ENCODE measurements at places on chromosomes 1 and 21.

DNA sequence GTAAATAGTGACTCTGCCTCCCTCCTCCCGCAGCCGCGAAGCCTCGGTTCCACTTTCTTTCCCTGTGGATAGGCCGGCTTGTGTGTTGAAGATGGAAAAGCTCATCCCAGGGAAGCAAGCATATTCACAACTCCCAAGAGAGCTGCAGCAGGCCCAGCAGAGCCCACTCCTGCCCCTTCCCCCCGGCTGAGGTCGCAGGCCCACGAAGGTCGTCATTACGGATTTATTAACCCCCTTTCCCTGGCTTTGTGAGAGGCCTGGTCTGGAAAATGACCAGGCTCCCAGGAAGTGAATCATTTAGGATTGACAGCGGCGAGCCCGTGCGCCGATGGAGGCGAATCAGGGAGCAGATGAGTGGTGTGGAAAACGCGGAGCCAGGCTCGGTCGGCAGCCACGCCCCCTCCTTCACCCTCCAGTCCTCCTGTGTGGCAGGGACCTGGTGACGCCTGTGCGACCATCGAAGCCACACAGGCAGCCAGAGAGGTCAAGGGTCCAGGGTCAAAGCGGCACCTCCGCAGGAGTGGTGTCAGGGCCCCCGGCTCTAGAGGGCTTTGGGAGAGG, 93.4 kb downstream of the PRDM16 start:
- no peak for DNase-seq

GRCh38 chr1:87806379-87807094, 477.9 kb downstream of the LMO4 start:
- DNase-seq: no peak

GRCh38 chr1:12109901-12110300, 46.8 kb downstream of the TNFRSF8 start:
- DNase-seq: no peak

DNA sequence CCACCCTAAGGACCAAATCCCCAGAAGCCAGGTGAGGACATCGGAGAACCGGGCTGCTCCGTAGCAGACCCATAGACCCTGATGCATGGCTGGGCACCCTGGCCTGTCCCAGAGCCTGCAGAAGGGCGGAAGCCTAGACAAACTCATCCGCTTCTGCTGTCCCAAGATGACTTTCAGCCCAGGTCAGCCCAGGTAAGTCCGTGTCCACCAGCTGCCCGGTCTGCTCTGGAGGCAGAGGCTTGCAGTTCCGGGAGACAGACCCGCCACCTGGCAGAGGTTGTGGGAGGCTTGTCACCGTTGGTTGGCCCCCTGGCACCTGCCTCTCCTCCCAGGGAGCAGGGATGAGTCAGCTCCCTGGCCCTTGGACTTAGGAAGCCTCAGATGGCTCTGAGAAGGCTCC, 22.8 kb upstream of the POFUT2 start:
- no peak for DNase-seq

GRCh38 chr1:214154596-214155292, 126.2 kb upstream of the SMYD2 start:
- no peak for DNase-seq

DNA sequence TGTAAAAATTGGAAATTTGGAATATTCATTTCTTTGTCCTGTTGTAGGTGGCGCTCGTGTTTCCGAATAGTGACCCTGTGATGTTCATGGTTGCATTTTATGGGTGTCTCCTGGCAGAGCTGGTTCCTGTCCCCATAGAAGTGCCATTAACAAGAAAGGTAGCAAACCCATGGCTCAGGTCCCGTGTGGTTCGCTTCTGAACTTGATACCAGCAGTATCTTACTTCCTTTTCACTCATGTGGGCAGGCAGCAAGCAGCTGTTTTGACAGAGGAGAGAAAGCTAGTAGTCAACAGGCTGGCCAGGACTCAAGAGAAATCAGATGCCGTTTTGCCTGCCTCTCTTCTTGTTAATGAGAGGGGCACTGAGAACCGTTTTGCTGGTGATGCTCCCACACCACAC, 72.8 kb downstream of the S100B start:
- no peak for DNase-seq

- DNase-seq: no peak
Observed at GRCh38 chr1:1282998-1283397, 2.8 kb downstream of the SCNN1D start.

DNA sequence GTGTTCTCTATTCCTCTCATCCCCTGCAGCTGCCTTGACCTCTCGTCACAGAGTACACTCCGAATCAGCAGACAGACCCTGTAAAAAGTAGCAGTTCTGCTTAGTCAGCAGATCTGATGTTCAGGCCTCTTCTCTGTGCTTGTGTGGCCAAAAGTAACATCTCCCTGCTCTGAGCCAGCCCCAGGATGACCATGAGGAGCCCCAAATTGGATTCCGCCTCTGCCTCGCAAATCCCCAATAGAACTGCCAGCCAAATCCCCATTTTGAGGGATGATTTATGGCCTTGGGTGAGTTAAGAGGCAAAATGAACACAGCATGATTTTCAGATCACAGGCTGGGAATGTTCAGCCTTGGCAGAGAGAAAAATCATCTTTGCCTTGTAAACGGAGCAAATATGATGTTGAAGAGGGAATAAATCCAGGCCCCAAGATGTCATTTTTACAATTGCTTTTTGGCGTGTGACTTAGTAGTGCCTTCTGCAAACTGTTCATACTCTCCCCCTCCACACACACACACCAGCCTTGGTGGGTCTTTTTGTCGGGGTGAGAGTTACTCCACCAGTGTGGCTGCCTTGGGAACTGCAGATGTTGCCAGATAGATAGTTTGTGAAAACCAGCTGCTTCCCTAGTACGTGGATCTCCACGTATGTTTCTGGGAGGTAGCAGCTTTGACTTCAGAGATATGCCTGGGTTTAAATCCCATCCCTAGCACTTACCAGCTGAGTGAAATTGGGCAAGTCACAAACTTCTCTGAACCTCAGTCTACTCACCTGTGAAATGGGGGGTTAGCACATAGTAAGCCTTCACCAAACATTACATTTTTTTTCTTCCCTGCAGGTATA, 77.8 kb downstream of the MAN1C1 start:
- no peak for DNase-seq

GRCh38 chr1:66206563-66207144, 327.3 kb upstream of the SGIP1 start:
- DNase-seq: no peak

- no peak for DNase-seq
Observed at GRCh38 chr1:63448731-63449246, 74.2 kb downstream of the ITGB3BP start.

- no peak for DNase-seq
Observed at GRCh38 chr21:28993293-28993629, 584 bp upstream of the LTN1 start.

DNA sequence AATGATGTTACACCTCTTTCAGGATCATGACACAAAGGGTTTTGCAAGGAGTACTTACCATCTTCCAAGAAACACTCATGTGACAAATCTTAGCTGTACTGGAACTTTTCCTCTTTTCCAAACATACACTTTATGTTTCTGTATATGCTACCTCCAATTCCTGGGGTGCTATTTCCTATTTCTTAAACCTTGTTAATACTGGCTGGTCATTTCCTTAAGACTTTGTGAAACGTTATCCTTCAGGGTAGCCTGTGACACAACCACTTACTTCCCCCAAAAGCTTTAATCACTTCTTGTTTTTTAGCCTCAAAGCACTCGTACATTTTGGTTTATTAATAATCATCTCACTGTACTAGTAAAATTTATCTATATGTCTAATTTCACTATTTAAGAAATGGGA, 39.4 kb downstream of the OR10Z1 start:
- DNase-seq: no peak

DNA sequence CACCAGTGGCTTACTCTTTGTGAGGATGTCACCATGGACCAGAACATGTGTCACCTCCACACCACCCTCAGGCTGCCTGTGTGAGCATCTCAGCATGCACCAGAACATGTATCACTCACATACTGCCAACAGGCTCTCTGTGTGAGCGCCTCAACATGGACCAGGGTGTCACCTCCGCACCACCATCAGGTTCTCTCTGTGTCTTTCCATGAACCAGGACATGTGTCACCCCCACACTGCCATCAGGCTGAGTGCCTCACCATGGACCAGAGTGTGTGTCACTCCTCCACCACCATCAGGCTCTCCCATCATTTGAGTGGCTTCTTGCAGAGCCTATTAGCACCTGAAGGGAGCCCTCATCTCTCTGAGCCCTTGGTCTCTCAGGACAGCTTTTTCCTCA, 125.2 kb downstream of the ZNF648 start:
- DNase-seq: no peak

GRCh38 chr1:61740751-61741700, 1.3 kb upstream of the PATJ start:
- DNase-seq: no peak

- no peak for DNase-seq
Observed at GRCh38 chr1:207424570-207425131, 29.5 kb upstream of the CR2 start.

DNA sequence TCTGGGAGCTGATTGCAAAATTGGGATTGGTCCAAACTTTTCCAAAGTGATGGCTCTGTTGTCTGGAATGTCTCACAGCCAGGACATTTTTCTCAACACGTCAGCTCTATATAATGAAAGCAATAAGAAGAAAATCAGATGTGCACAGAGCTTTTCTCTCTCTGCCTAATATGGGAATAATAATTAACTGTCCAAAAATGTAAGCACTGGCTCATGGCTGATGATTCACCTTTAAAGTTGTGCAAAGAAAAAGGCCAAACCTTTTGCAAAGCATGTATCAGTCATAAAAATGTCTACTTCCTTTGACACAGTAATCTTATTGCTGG, 30.4 kb downstream of the ZNF281 start:
- no peak for DNase-seq

DNA sequence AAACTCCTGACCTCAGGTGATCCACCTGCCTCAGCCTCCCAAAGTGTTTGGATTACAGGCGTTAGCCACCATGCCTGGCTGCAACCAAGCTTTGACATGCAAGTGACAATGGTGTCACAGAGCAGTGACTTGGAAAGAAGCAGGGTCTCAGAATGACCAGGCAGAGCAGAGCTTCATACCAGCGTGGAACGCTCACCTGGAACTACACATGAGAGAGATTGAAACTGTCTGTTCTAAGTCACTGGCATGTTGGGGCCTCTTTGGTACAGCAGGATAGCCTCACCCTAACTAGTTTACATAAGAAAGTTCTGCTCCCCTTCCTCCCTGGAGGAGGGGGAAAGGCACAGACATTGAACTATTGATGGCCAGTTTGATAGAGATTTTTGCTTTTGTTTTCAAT, 47.5 kb upstream of the ITPKB start:
- DNase-seq: no peak

DNA sequence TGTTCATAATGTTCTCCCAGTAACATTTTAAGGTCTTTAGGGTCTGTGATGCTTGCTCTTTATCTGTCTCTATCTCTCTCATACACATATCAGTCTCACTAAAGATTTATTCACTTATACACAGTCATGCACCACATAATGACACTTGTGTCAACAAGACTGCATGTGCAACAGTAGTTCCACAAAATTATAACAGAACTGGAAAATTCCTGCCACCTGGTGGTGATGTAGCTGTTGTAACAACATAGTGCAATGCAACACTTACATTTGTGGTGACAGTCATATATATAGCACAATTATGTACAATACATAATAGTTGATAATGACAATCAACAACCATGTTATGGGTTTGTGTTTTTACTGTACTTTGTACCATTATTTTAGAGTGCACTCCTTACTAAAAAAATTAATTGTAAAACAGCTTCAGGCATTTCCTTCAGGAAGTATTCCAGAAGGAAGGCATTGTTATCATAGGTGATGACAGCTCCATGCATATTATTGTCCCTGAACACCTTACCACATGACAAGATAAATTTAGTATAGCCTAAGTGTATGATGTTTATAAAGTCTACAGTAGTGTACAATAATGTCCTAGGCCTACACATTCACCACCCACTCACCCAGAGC, 8.1 kb downstream of the TDRD5 start:
- no peak for DNase-seq

GRCh38 chr1:28480308-28480707, 25.5 kb upstream of the RCC1 start:
- no peak for DNase-seq

Data from activated CD4-positive, alpha-beta T cell treated with anti-CD3 and anti-CD28 coated beads, Interleukin-2, amount 50 U/mL, for 1 hour (primary cell).